ENCODE measurements at places on chromosomes 1 and 21.
A peak's percentile ranks its signal among the peaks of the same experiment; 100 is the strongest.

GRCh38 chr21:35257413-35257812, 208.3 kb upstream of the RUNX1 start:
- no peak for DNase-seq

- no peak for DNase-seq
Observed at GRCh38 chr1:179707406-179707805, 35.7 kb upstream of the FAM163A start.

GRCh38 chr1:7177438-7178146, 392.3 kb downstream of the CAMTA1 start:
- no peak for DNase-seq

DNA sequence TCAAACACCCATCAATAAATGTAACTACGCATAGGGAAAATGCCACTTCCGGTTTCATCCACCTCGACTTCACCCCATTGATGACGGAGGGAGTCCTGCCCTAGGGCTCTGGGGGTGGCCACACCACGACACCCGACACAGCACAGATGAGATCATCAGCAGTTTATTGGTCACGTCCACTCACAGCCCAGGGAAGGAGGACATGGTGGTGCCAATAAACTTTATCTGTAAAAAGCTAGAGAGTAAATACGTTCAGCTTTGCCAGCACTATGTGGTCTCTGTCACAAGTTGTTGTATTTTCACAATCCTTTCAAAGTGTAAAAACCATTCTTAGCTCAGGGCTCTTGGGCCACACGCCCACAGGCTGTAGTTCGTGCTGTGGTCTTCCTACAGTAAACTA, 16.3 kb downstream of the SETD4 start:
- no peak for DNase-seq

DNA sequence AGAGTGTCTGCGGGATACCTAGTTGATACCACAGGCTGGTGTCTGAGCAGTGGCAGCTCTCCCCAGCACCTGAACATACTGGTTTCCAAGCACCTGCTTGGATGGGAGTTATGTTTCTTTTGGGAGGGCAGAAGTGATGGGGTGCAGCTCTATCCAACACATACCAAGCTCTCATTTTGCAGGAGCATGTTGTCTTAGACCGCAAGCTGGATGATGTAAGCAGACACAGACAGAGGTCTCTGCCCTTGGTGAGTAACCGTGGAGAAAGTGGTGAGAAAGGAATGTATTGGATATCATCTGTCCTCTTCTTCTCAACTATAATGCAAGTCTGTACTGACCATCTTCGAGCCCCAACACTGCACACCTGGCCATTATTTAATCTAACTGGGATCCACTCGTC, 37.4 kb downstream of the ZNF496 start:
- no peak for DNase-seq

DNA sequence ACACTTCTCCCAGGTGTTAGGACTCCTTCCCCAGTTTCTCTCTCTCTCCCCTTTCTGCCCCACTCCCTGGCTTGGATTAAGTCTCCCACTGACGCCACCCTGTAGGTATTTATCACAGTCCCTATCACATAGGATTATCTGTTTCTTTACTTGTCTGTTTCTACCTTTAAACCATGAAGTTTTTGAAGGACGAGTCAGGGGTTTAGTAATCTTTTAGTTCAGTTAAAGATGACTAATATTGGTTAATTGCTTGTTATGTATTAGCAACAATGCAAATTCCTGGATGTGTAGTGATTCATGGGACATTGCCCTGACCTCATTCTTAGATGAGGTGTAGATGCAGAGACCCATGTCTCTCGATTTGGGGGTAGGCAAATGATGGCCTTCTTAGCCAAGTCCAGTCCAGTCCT, 6.4 kb downstream of the LAMC1 start:
- DNase-seq: no peak

DNA sequence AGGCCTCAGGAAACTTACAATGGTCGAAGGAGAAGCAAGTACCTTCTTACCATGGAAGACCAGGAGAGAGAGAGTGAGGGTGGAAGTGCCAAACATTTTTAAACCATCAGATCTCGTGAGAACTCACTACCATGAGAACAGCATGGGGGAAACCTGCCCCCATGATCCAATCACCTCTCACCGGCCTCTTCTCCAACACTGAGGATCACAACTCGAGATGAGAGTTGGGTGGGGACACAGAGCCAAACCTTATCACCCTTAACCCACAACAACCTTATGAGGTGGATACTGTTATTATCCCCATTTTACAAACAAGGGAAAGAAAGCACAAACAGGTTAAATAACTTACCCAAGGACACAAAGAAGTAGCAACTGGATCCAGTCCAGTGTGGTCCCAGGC, 80.5 kb downstream of the MPZL1 start:
- no peak for DNase-seq

DNA sequence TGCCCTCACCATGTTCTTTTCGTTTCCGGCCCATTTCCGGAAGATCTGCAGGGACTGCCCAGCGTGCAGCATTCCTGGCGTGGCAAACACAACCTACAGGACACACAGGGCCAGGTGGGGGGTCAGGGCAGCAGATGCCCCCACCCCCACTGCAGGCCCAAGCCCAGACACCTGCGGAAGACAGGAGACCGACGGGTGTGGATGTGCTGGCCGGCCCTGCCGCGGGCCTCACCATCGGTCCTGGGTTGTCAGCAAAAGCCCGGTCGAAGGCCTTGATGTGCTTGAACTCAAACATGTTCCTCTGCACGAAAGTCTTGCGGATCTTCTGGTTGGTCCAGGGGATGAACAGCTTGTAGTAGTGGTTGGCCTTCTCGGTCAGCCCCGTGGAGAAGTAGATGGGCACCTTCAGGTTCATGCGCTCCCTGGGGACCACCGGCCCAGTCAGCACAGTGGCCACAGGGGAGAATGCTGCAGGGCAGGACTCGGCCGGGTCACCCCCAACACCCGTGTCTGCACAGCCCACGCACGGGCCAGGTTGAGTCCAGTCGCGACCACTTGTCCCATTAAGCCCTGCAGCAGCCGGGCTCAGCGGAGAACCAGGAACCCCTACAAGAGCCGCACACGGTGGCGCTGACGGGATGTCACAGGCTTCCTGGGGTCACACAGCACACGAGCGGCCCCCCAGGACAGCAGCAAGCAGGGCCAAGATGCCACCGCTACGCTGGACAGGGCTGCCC, 5.3 kb downstream of the PUSL1 start:
- DNase-seq: no peak

GRCh38 chr1:244497805-244498204, 36.7 kb downstream of the CATSPERE start:
- no peak for DNase-seq

DNA sequence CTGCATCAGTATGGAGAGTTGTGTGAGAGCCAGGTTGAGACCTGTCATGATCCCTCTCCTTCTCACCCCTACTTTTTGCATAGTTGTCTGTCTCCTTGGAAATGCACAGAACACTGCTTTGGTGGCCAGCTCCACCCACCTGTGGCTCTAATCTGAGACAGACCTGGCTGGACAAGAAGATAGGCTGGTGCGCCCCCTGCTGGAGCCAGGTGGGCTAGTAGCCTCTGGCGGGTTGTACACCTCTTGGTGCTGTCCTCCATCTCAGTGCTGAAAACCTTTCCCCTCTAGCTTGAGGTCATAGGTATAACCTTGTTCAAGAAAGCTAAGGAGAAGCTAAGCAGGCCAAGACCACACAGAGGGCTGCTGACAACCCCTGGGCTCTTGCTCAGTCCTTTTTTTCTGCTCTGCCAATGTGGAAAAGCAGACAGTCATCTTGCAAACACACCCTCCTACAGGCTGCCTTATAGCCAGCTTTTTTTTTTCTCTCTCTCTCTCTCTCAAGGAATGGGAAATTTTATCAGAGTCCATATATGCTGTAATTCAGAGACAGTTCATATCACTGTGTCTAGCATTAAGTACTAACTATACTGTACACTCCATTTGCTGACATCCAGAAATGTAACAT, 58.8 kb upstream of the SPATA6 start:
- no peak for DNase-seq

GRCh38 chr1:196088541-196088940, 519.7 kb downstream of the KCNT2 start:
- DNase-seq: no peak

GRCh38 chr1:89912073-89912472, 82.8 kb upstream of the ZNF326 start:
- no peak for DNase-seq

DNA sequence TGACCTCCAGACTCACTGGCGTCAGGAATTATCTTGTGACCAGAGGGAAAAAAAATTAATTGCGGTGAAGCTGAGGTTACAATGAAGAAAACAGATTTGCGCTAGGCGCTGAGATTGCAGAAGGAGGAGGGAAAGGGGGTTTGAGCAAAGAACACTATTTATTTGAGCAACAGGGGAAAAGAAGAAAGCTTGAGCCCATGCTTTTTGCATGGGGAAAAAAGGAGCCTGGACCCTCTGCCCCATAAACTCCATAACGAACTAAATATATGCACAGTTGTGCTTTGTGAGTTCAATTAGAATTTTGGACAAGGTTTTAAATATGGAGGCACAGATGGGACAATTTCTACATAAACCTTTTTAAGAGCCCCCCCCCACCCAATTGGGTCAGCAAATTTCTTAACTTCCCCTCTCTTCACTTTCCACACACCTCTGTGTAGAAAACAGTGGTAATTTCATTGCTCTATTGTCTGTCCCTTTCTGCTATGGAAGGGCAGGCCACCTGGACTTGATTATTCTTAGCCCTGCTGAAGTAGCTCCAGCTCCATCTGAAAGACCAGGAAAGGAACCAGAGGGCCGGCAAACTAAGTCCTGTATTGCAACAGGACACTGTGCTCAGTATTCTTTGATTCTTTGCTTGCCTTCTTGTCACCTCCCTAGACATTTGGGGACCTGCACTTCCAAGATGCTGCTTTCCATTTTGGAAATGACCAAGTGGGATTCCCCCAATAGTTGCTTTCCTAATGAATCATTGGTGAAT, 862 bp upstream of the ID3 start:
- DNase-seq: no peak

GRCh38 chr1:228862542-228863505, 127.5 kb downstream of the RHOU start:
- DNase-seq: no peak

GRCh38 chr1:221327954-221328353, 413.9 kb downstream of the DUSP10 start:
- no peak for DNase-seq

- DNase-seq: no peak
Observed at GRCh38 chr1:64161357-64161941, 42.0 kb upstream of the UBE2U start.

GRCh38 chr1:172357753-172358385, 62.6 kb upstream of the C1orf105 start:
- DNase-seq: no peak

GRCh38 chr1:39394598-39394997, 96.8 kb upstream of the BMP8A start:
- DNase-seq: peak; percentile 67

DNA sequence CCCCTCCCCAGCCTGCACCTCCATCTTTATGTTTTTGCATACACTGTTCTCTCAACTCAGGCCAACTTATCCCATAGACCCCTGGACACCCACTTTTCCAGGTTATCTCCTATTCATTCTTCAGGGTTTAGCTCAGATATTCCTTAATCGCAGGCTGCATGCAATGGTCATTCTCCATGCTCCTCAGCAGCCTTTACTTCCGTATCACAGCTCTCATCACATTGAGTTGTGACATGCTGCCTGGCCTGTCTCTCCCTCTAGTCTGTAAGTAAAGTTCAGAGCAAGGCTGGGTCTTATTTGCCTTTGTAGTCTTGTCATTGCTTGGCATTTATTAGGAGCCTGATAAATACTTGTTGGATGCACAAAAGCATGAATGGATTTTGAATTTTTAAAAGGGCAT, 6.9 kb downstream of the DNAJC6 start:
- DNase-seq: no peak

DNA sequence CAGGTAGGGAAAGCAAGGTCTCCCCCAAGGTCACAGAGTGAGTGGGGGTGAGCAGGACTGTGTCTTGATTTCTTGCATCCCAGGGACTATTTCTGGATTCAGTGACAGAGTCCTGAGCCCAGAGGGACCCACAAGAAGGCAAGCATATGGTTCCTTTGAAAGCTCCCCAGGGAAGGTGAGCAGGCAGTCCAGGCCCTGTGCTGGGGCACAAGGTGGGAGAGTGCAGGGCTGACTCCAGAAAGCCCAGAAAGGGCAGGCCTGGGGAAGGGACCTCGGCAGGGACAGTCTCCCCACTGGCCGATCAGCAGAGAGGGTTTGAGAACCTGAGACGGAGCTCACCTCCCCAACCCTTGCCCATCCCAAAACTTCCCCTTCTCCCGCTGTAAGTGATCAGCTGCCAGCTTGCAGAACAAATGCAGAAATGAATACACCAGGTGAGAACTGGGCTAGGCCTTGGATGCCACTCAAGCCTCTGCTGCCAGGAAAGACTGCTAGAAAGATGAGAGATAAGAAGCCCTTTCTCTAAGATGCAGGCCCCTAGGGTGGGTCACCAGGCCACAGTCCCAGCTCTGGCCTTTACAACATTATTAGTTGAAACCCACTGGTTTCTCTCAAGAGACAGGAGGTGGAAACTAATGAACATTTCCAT, 121.0 kb downstream of the GLIS1 start:
- DNase-seq: no peak

DNA sequence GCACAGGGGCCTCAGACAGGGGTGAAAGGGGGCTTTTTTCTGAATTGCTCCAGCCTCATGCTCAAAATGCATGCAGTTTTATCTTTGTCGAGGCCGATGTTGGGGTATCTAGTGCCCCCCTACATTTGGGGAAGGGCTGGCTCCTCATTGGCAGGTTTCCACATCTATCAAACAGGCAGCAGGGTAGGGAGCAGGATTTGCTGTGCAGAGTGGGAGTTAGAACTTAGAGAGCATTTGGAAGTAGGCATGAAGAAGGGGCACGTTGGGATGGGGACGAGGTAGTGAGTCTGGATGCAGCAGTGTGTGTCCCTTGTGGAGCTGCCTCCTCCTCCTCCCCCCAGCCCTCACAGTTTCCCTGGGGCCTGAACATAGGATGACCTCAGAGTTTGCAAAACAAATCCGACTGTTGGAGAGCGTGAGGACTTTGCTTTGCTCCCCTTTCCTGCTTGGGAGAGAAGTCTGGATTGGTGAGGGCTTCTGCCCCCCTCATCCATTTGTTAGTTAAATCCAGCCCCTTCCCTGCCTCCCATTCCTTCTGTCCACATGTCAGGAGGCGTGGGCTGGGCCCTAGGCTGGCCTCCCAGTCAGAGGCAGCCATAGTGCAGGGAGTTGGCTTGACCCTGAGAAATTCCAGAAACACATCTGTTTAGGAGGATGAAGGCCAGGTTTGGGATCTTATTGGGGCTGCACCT, 36.9 kb upstream of the GPR37L1 start:
- DNase-seq: no peak

GRCh38 chr1:165317612-165318011, 38.9 kb downstream of the LMX1A start:
- no peak for DNase-seq

GRCh38 chr1:158103861-158104522, 76.7 kb upstream of the CD1D start:
- DNase-seq: no peak

GRCh38 chr1:61124078-61124477, 41.7 kb downstream of the NFIA start:
- DNase-seq: no peak

GRCh38 chr1:208107425-208108212, 136.6 kb downstream of the PLXNA2 start:
- no peak for DNase-seq
